ENCODE measurements at places on chromosomes 1 and 21.

DNA sequence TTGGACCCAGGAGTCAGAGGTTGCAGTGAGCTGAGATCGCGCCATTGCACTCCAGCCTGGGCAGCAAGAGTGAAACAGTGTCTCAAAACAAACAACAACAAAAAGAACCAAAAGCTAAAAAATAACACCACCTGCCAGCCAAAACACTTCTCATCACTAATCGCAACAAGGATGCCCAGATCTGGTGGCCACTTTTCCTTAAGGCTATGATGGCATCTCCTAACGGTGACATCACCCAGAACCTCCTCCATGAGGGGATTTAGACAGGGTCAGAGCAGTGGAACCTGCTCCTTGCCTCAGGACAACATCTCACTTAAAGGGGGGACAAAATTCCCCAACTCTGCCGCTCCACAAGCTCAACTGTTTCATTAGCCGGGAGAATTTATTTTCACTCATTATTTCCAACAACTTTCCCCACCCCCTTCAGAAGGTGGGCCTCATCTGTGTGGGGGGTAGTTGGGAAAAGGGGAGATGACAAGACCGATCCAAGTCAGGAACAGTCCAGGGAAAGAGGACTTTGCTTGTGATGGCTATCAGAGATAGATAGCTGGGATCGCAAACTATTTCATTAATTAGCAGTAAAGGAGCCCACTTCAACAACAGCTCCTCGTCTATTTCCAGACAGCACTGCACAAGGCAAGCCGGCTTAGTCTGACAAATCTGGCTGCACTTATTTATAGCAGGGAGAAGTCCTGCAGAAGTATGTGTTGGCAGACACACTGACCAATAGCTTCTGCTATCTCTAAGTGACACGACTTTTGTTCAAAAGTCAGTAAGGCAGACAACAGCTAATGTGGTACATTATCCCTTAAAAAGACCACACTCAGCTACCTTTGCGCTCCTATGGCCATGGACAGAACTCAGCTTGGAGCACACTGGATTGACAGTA is 2.6 kb downstream of the PABPC4 start:
- no peak for DNase-seq
- H3K27me3 ChIP-seq = no peaks in the 10 kb centered on the region
- peak overlapping the region; percentile 96 for H3K4me3 ChIP-seq
- H3K27ac ChIP-seq = peak overlapping the region; percentile 51
- H3K4me1 ChIP-seq = peaks cover 22% of the 10 kb centered on the region

DNA sequence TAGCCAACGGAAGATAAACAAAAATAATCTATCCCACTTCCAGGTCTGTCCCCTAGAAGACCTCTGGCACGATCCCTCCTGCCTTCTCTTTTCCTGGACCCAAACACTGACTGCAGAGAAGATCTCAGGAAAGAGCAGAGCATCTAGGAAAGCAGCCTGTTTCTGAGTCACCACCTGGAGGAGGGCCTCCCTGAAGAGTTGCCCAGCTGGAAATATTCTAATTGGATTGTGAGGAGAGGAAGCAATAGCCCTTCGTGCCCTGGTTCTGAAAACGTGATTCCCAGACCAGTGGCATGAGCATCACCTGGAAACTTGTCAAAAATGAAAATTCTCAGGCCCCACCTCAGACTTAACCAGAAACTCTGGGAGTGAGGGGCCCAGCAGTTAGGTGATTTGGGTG is 411.1 kb downstream of the SETD4 start:
- peaks cover 30% of the 10 kb centered on the region for H3K27me3 ChIP-seq
- no peak for DNase-seq
- H3K4me1 ChIP-seq = no peaks in the 10 kb centered on the region
- H3K4me3 ChIP-seq = no peak overlapping the region

GRCh38 chr1:32208469-32208868 is 420 bp upstream of the DCDC2B start:
- no peak overlapping the region for H3K4me3 ChIP-seq
- peaks cover 66% of the 10 kb centered on the region for H3K36me3 ChIP-seq
- H3K4me1 ChIP-seq = peaks cover 84% of the 10 kb centered on the region
- peak overlapping the region; percentile 59 for H3K27ac ChIP-seq
- DNase-seq = peak; percentile 22

DNA sequence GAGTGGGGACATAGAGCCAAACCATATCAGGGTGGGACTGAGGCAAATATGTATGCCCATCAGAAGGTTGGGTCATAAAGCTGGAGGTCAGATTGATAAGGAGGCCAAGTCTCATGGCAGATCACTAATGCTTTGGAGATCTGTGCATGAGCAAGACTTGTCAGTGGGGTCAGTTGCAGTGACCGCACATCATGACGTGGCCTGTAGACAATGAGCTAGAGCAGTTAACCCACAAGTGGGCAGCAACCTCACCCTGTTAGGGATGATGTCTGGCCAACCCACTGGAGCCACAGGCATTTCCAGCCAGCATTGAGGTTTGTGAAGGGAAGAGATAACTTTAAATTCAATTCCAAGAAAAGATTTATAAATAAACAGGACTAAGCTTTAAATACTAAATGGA is 66.7 kb downstream of the XCL1 start:
- H3K27ac ChIP-seq = no peak overlapping the region
- no peak overlapping the region for H3K4me3 ChIP-seq
- H3K36me3 ChIP-seq = no peaks in the 10 kb centered on the region

DNA sequence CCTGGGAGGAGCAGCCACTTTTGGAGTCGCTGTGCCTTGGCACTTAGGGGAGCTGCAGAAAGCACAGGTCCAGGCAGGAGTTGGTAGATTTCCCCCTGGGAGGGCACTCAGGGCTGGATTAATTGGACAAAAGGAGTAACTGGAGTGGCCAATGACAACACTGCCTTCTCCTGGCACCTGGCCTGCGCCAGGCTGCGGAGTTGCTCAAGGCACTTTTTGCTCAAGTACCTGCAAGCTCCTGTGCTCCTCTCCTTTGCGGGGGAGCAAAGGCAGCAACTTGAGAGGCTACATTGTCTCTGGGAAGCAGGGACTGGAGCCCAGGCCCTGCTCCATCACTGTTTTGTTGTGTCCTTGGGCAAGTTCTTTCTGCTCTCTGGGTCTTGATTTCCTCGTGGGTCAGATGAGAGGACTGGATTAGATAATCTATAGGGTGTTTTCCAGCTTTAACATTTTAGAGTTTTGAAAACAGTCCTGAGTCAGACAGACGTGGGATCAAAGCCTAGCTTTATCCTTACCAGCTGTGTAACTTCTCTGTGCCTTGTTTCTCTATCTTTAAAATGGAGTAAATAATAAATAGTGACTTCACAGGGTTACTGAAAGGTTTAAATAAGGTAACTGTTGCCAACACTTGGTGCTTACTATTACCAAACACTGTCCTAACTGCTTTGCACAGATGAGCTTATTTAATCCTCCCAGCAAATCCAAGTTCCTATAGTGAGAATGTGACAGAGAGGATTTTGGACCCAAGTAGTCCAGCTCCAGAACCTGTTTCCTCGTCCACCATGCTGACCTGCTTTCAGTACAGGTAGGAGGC is 18.0 kb upstream of the GRHL3 start:
- H3K27ac ChIP-seq = no peak overlapping the region
- no peak for DNase-seq
- no peaks in the 10 kb centered on the region for H3K36me3 ChIP-seq
- no peak overlapping the region for H3K4me3 ChIP-seq

GRCh38 chr1:206497774-206498173 is 9.6 kb upstream of the RASSF5 start:
- H3K4me3 ChIP-seq = peak overlapping the region; percentile 60
- H3K4me1 ChIP-seq = peaks cover 41% of the 10 kb centered on the region
- H3K36me3 ChIP-seq = peaks cover 39% of the 10 kb centered on the region
- DNase-seq = no peak
- no peak overlapping the region for H3K27ac ChIP-seq

Measured in stimulated activated naive B cell treated with anti-CD40 and anti-IgM and Interleukin-4, amounts not matched to agents 10 μg/mL and 1 μg/mL and 100 μg/mL, for 72 hours (primary cell).